ENCODE measurements at places on chromosomes 6 and 20.
A peak's percentile ranks its signal among the peaks of the same experiment; 100 is the strongest.

DNA sequence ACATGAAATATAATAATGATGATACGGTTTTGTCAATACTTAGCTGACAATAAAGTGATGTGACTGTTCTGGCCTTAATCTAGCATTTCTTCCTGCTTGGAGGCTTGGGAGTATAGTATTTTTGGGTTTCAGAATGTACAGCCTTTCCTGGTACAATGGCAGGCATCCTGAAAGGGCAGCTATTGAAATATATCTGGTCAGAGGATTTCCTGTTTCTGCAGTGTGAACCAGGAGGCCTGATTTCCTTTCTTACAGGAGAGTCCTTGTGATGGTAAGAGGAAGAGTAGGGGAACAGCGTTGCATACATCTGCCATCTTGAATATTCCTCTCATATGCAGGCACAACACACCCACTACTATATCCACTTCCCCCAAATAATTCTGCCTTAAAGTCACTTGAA is 93.7 kb downstream of the MYO6 start:
- no peak for DNase-seq

DNA sequence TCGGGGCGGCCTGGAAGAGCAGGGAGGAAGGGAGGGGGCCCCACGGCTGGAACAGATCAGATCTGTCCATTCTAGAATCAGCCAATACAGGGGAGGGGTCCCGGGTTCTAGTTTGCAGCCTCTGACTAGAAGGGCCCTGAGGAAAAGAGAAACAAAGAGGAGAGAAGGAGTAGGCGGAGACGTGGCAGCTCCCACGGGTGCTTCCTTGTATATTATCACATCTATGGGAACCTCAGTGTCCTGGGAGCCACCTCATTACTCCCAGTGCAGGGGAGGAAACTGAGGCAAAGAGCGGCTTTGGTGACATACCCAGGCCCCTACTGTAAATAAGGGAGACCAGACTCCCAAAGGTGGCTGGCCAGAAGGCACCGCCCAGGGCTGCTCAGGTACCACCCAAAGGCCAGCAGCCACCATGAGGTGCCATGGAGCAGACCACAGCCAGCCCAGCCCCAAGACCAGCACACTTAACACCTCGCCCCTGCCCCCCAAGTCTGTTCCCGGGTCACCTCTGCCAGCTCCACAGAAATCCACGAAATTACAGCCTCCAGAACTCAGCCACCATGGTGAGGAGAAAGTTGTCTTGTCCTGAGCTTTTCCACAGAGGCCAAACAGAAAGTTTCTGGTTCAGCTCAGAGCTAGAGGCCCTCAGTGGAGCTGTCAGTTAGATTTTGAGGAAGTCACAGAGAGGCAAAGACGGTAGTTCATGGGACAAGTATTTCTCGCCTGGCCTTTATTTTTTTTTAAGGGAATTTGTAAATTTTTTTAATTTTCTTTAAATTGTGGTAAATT is 2.1 kb downstream of the ZC3H12D start:
- DNase-seq = no peak

DNA sequence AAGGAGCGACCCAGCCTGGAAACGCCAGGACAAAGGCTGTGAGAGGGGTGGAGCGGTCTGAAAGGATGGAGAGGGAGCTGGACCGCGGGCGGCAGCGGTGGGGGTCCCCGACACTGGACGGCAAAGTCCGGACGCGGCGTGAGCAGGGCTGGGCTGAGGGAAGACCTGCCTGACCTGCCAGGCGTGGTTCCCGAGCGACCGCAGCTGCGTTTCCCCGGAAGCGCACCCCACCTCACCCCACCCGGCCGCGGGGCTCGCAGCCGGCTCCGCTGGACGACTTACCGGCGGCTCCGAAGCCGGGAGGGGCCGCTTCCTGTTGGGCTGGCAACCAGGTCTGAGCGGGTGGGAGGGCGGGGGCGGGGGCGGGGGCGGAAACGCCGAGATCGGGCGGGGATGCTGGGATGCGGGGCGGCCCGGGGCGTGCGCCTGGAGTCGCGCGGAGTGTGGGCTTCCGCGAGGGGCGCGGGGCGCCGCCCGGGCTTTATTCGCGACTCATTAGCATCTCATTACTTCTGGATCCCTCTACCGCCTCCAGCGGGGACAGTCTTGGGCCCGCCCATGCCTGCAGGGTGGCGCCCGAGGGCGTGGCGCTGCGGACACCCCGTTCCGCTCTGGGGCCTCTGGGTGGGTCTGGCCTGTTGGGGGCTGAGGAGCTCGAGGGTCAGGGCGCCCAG is at the start of gene MICAL1:
MICAL1 (minus strand) TSS at position 336 of the 674 bp plus-strand sequence. CDS start 1,576 bp downstream, outside the sequence.
- DNase-seq = peak; percentile 42

- DNase-seq = no peak
These were observed 214.5 kb upstream of the SASH1 start for GRCh38 chr6:148128014-148128730.

- no peak for DNase-seq
These were observed 491.4 kb upstream of the SOX4 start for GRCh38 chr6:21102201-21102600.

GRCh38 chr6:143449714-143450452 is 612 bp downstream of the ADAT2 start:
- no peak for DNase-seq

DNA sequence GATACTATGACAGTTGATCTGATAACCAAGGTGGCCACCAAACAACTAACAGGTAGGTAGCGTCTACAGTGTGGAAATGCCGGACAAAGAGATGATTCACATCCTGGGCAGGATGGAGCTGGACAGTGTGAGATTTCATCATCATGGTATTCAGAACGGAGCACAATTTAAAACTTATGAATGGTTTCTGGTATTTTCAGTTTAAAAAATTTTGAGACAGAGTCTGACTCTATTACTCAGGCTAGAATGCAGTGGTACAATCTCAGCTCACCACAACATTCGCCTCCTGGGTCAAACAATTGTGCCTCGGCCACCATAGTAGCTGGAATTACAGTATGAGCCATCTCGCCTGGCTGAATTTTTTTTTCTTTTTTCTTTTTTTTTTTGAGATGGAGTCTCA is 43.8 kb downstream of the CEP57L1 start:
- no peak for DNase-seq

GRCh38 chr6:159037756-159038290 is 7.0 kb downstream of the TAGAP start:
- no peak for DNase-seq

- no peak for DNase-seq
These were observed 5.0 kb downstream of the TCP11 start for GRCh38 chr6:35136185-35136584.

GRCh38 chr6:160085713-160086505 is 35.7 kb upstream of the SLC22A1 start:
- DNase-seq = no peak

DNA sequence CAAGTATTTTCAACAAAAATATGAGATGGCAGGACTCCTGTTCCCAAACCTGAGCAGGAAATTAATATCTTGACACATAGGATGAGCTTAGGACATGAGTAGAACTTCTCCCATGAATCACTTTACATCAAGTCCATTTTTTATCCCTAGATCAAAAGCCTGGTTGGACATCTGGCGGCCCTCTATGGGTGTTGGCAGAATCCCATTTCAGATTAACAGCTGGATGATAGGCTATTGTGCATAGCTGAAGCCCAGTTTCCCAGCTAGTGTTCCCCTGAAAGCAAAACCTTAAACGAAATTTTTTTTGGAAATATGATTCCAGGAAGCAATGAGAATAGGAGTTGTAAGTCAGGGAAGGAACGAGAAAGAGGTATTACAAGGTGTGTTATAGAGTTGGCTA is 449.4 kb upstream of the CHD6 start:
- no peak for DNase-seq

GRCh38 chr6:153231048-153231646 is 100.1 kb upstream of the RGS17 start:
- DNase-seq = peak; percentile 26

GRCh38 chr6:4486568-4487315 is 289.5 kb upstream of the CDYL start:
- no peak for DNase-seq

- no peak for DNase-seq
These were observed 51.0 kb downstream of the NCOA6 start for GRCh38 chr20:34774449-34774848.

GRCh38 chr6:154891901-154892300 is 103.2 kb upstream of the TIAM2 start:
- no peak for DNase-seq

DNA sequence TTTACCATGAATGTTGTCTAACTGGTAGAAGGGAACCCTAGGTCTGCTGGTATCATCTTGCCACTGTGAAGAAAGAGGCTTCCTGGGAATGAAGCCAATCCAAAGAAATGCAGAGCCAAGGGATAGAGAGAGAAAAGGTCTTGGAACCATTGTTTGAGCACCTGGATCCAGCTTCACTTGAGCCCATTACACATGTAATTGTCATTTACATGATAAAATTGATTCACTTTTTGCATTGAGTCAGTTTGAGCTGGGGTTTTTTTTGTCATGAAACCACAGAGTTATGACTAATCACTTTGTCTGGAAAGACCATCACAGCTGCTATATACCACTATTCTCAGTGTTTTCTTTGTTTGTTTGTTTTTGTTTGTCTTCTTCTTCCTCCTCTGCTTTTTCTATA is 112.3 kb downstream of the CBLN4 start:
- DNase-seq = no peak

DNA sequence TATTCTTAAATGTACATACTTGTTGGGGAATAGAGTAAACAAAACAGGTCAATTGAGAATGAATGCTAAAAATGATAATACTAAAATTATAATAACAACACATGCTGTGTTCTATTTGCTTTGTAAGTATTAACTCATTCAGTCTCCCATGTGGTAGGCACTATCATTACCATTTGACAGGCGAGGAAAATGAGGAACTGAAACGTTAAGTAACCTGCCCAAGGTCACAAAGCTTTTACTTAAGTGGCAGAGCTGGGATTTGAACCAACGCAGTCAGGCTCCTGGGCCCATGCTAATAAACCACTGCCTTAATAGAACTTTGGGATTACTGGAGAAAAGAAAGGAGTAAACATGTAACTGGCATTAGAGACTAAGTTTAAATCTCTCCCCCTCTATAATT is 3.8 kb downstream of the NSFL1C start:
- no peak for DNase-seq

- DNase-seq = peak; percentile 7
These were observed 29.2 kb downstream of the C6orf58 start for GRCh38 chr6:127606131-127606562.

DNA sequence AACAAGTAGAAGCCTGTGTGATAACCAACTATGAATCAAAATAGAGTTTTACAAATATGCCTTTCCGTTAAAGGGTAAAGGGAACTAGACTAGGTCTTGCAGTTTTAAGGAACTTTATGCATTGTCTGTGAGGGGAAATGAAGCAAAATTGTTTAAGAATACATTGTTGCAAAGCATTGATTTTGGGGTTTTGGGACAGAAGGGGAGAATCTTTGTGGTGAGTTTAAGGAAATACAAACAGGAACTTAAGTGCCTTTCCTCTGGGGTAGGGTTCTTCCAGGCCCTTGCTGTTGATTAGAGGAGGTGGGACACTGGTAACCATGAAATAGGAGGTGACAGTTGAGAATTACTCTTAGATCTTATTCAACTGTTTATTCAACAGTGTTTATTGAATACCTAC is 4.7 kb downstream of the MAPK14 start:
- DNase-seq = no peak

DNA sequence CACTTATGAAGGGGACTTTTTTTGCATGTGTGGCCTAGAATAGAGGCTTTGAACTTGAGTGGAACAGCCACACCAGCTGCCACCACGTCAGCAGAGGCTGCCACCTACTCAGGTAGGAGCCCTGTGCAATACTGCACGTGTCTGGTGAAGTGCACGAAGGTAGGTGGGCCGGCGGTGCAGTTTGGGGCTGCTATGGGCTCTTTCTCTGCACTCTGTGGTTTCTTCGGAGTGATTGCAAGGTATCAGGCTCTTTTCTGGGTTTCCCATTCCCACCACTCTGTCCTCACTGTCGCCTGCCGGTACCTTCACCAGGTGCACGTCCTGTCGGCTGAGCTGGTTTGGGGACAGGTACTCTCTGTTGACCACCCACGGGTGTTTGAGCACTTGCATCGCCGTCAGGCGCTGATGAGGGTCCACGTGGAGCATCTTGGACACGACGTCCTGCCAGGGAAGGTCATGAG is 30.8 kb upstream of the MPC1 start:
- no peak for DNase-seq

DNA sequence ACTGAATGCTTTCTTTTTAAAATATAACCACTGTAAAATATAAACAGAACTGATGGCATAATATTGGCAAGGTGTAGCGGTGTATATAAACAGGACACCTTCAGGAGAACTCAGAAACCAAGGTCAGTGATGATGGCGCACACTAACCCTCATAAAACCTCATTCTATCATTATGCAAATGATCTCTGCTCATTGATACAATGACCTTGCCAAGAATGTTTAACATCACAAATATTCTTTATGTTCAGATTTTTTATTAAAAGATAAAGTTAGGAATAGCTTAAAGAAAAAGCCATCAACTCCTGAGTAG is 48.6 kb upstream of the DST start:
- DNase-seq = no peak

- DNase-seq = no peak
These were observed 545.0 kb upstream of the EPHA7 start for GRCh38 chr6:93964321-93964720.

- DNase-seq = no peak
These were observed 43.1 kb downstream of the ANKEF1 start for GRCh38 chr20:10077886-10078285.

- no peak for DNase-seq
These were observed 9.1 kb downstream of the CCN6 start for GRCh38 chr6:112062966-112063365.

Measured in COR-L47 (cell line).